ENCODE measurements at places on chromosomes 11 and 22.

GRCh38 chr11:76444065-76444383 lies 794 bp upstream of the EMSY start:
- no peak for DNase-seq

DNA sequence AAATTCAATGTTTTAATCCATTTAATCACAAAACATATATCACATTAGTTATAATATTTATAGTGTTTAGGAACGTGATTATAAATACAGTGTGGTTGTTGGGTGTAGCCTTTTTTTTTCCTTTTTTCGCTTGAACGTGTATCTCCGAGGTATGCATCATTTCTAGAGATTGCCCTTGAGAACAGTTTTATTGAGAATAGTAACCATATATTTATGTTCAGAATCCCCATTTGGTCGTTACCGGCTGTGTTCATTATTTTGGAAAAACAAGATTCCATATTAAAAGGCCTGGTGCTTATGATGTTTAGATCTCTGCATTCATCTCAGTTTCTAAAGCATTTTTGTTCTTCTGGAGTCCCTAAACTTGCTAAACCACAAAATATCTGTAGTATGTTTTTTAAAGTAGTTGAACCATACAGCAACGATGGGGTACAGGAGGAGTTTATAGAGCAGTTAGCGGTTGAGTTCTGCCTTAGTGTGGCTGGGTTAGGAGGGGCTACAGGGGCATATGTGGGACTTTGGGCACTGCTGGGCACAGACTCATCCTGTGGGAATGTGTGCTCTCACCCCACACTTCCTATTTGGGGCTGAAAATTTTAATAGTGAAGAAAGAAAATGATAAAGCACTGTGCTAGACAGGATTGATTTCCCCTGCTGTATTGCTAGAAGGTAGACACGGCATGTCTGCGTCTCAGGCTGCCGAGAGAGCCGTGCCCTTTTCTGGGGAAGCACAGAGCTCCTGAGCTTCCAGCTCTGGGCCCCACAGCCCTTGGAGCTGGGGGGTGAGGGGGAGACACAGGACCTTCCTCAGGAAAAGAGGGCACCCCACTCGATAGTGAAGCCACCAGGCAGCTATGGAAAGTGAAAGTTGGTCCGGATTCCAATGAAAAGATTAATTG lies 81.5 kb upstream of the PPARA start:
- DNase-seq, result no peak

DNA sequence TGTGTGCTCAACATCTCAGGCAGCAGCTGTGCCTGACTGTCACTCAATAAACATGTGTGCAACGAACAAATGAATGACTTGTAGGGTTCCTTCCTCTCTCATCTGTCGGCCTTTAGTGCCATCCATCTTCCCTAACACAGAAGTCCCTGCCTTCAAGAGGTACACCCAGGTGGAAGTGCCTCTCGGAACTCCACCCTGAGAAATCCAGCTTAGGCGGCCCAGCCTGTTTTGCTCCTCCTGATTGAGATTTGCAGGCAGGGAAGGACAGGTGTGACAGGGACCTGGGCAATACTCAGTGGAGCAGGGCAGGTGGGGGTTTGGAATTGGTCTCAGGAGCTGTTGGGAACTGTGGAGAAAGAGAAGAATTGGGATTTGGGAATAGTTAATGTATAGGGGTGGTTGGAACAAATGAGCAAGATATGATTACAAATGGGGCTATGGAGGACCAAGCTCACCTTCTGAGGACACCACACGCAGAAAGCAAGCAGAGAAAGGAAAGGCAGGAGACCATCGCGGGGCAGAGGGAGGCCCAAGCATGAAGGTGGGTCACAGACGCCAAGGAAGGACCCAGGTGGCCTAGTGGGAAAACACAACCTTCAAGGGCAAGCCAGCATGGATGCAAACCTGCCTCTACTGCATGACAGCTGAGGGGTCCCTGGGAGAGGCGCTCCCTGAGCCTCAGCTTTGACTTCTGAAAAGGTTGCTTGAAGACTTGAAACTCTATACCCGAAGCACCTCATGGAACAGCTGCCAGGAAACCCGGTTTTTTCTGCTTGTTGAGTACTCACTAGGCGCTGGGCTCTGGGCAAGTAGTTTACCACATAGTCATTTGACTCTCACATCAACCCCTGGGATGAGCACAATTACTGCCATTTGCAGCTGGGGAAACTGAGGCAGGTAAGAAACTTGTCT lies 40.9 kb upstream of the ANO1 start:
- no peak for DNase-seq

DNA sequence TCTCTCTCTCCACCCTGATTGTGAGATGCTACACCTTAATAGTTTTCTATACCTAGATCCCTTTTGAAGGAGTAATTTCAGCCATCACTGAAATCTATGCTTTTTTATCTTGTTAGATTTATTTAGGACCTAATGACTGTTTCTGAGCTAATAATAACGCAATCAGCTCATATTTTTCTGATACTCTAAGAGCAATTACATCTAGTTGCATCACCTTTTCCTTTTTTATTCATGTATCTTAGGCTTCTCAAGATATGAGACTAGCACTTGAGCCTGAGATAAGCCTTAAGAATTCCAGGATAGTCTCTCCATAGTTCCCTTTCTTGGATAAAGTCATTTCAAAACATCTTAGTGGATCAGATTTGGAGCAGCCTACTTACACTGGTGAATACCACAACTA lies 25.1 kb upstream of the CAVIN3 start:
- DNase-seq, result peak; percentile 8

DNA sequence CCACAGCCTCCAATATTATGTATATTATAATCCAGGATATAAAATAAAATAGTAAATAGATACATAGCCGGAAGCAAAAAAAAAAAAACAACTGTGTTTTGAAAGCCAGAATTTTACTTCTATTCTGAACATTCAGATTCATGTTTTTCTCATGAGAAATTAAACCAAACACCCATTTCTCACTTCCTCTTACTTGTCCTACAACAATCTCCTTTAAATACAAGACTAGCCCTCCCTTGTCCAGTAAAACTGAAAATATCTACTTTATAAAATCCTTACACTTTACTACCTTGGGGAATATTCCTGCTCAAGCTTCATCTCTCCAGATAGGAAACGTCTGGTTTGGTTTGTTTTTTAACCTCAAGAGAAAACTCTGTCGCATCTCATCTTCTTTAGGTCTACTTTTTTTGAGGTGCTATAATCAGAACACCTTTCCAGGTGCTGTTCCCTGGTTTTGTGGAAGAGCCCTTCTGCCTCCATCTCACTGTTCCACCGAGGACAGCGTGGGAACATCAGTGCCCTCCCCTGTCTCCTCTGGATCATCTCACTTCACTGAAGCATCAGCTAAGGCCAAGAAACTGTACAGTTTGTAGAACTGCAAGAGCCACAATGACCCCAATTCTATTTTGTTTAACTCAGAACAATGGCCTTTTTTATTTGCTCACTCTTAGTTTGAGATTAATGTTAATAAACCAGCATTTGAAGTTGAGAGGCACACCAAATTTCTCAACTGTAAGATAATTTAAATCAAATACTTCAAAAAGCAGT lies 82.0 kb upstream of the ARHGAP32 start:
- DNase-seq, result no peak

DNA sequence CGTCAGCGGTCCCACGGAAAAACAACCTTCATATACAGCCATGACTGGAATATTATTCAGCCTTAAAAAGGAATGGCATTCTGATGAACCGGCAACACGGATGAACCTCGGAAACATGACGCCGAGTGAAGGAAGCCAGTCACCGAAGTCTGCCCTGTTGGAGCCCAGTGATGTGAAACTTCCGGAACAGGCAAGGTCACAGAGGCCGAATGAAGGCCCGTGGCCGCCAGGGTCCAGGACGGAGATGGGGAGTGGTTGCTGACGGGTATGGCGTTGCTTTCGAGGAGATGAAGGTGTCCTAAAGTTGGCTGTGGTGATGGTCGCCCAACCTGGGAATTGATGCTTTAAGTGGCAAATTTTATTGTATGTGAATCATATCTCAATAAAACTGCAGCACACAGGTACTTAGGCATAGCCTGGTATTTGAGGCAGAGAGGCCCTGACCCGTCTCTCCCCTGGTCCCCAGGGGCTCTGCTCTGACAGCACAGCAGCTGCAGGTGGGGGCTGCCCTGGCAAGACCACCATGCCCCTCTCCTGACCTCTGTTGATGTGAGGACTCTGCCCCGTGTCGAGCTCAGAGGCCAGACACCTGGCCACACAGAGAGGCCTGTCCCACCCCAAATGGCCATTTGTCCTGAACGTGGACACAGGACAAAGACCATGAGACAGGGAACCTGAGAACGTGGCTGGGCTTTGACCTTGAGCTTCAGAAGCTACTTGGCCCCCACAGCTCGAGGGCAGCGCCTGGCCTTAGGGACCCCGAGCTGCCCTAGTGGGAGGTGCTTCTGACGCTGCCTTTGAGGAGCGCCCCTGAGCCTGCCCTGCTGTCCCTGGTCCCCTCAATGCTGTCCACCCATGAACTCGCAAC lies 1090.8 kb downstream of the BRD1 start:
- no peak for DNase-seq

DNA sequence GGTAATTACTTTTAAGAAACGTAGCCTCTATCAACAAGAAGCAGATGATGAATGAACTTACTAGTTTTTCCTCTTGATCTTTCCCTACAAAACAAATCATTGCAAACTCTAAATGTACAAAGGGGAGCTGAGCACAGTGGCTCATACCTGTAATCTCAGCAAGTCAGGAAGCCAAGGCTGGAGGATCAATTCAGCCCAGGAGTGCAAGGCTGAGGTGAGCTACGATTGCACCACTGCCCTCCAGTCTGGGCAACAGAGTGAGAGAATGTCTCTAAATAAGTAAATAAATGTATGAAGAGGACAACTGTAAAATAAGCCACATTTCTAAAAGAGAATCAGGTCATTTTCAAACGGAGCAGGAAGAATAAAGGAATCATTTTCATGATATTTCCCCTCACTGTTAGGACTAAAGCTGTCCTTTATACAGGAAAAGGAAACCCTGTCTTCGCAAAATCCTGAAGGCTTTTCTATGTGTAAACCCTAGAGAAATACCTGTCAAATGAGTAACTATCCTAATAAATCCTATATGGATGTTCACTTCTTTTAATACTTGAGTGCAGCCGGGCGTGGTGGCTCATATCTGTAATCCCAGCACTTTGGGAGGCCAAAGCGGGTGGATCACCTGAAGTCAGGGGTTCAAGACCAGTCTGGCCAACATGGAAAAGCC lies 41.2 kb downstream of the RRAS2 start:
- DNase-seq, result no peak

DNA sequence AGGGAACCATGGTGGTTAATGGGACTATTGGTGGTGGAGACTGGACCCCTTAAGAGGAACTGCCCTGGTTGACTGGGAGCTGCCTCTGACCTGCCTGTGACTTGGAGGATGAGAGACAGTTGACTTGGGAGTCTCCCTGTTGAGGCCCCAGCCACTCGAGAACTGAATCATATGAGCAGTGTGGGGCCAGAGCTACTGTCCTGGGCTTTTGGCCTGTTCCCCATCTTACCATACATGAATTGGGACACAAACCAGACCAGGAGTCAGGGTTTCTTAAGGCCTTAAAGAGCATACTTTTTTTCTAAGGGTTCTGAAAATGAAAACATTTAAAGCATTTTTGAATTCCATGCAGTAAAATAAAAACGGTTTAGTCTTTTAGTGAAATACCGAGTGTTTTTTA lies 92.8 kb downstream of the TEAD1 start:
- DNase-seq, result no peak

DNA sequence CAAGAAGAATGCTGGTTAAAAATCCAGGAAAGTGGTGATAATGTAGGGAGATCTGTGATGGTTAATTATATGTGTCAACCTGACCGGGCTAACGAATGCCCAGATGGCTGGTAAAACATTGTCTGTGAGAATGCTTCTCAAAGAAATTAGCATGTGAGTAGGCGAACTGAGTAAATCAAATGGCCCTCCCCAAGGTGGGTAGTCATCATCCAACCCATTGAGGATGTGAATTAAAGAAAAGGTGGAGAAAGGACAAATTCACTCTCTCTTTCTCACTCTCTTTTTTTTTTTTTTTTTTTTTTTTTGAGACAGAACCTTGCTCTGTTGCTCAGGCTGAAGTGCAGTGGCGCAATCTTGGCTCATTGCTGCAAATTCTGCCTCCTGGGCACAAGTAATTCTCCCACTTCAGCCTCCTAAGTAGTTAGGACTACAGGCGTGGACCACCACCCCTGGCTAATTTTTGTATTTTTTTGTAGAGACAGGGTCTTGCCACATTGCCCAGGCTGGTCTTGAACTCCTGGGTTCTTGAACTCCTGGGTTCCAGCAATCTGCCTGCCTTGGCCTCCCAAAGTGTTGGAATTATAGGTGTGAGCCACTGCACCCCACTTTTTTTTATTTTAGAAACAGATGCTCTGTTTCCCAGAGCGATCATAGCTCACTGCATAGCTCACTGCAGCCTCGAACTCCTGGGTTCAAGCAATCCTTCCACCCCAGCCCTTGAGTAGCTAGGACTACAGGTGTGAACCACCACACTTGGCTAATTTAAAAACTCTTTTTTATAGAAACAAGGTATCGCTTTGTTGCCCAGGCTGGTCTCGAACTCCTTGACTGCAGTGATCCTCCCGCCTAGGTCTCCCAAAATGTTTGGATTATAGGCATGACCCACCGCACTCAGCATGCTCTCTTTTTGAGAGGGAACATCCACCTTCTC lies 22.0 kb upstream of the P2RY6 start:
- no peak for DNase-seq

- no peak for DNase-seq
Observed at GRCh38 chr11:131977231-131977630, 606.8 kb downstream of the NTM start.

GRCh38 chr11:69641681-69642548 lies 959 bp downstream of the CCND1 start:
- no peak for DNase-seq

- DNase-seq, result no peak
Observed at GRCh38 chr11:104534278-104534677, 364.0 kb downstream of the CASP12 start.

GRCh38 chr22:30445438-30446145 lies 20.0 kb downstream of the MTFP1 start:
- no peak for DNase-seq

DNA sequence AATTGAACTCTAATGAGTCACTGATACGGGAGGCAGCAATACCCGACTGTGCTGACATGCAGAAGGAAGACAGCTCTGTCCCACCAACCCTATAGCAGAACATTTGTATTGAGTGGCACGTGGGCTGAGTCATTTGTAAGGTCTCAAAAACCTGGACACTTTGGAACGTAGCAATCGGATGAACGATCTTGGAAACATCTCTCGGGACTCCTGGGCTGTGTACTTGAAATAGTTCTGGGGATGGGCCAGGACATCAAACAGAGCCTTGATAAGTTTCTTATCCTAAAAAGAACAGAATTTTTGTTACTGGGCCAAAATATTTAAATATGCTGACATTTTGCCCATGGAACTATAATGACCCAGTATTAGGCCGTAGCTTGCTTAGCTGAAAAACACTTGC lies 17.1 kb upstream of the NRIP3 start:
- no peak for DNase-seq

- no peak for DNase-seq
Observed at GRCh38 chr11:69364921-69365320, 71.0 kb downstream of the MYEOV start.

Measured in SK-N-MC (cell line).